CD4-positive, alpha-beta memory T cell (primary cell): ENCODE measurements at places on chromosomes 2 and 18.

- DNase-seq = no peak
These were observed 134.9 kb downstream of the LTBP1 start for GRCh38 chr2:33081691-33082090.

DNA sequence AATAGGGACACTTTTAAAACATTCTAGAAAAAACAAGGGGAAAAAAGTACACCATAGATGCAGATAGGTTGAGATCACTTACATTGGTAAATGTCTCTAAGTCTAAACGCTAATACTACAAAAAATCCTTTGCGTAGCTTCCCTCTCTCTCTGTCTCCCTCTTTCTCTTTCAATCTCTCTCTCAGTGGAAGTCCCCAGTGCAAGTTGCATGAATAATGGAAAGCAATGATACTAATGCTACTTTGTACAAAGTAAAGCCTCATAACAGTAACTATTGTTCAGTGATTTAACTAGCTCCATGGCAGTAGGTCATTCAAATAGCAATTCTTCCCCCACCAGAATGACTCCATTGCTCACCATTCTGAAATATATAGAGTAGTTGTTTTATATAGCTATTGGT lies 12.8 kb downstream of the MEIS1 start:
- no peak for DNase-seq

DNA sequence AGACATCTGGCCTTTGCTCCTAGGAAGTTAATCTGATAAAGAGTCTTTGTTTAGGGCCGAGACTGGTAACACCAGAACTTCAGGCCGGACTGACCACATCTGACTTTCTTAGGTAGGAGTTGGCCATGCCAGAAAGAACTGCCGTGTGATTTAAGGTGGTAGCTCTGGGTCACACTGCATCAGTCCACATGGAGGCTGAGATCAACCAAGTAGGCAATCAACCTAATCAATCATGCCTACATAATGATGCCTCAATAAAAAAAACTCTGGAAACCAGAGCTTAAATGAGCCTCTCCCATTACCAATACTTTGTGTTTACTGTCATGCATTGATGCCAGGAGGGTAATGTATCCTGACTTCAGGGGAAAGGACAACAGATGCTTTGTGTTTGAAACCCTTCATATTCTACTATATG lies 44.1 kb upstream of the ORC2 start:
- no peak for DNase-seq

- no peak for DNase-seq
These were observed 90.7 kb upstream of the ITGA6 start for GRCh38 chr2:172336681-172337080.

DNA sequence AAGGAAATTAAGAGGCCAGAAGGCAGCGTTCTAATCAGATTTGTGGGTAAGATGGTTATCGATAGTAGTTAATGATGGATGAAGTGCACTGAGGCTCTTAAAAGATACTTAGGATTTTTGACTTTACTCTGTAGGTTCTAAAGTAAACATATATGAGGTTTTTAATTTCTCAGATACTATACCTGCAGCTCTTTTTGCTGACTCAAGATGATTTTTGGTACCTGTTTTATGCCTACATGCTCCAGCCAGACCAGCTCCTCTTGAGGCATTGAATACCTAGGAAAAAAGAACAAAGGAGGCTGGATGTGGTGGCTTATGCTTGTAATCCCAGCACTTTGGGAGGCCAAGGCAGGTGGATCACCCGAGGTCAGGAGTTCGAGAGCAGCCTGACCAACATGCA lies 241.7 kb upstream of the FOSL2 start:
- DNase-seq = no peak

DNA sequence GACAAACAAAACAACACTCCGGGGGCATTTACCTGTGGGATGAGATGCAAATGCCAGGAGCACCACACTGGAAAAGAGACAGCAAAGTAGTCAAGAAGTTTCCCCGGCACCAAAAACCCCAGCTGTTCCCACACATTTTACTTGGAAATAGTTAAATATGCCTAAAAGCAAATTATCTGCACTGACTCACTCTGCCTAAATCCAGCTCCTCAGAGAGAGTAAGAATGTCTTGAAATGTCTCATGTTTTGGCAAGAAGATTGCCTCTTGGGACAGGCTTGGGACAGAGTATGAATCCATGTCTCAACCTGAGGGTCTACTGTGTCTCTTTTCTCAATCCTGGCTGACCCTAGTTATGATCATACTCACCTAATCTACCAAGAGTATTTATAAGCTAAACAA lies 87.5 kb upstream of the RIOK3 start:
- DNase-seq = no peak

- DNase-seq = no peak
These were observed 10.1 kb downstream of the IWS1 start for GRCh38 chr2:127516041-127516762.

DNA sequence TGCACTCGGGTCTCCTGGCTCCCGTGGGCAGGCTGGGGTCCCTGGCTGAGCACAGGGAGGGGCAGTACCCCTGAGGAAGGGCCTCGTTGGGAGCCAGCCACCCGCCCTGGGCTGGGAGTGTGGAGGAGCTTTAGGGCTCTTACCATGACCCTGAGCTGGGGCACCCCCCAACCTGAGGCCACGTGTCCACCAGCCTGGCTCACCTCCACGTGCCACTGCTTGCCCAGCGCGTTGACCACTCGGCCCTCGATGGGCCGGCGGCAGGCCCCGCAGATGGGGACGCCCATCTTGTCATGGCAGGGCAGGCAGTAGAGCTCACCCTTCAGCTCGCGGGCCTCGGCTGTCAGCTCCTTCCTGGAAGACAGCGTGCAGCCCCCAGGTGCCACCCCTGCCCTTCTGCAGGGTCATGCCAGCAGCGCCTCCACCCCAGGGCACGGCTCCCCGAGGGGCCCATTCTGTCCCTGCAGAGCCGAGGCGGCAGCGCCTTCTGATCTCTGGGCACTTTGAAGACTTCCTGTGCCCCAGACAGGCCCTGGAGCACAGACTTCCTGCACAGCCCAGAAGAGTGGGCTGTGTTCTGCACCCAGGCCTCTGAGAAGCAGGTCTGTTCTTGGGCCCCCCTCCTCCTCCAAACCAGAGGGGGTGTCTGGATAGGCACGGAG lies 4.0 kb upstream of the GPR17 start:
- peak; percentile 55 for DNase-seq

- no peak for DNase-seq
These were observed 176.3 kb downstream of the PIK3C3 start for GRCh38 chr18:42131066-42131929.

GRCh38 chr18:79245517-79246001 lies 150.2 kb upstream of the NFATC1 start:
- DNase-seq = peak; percentile 88

DNA sequence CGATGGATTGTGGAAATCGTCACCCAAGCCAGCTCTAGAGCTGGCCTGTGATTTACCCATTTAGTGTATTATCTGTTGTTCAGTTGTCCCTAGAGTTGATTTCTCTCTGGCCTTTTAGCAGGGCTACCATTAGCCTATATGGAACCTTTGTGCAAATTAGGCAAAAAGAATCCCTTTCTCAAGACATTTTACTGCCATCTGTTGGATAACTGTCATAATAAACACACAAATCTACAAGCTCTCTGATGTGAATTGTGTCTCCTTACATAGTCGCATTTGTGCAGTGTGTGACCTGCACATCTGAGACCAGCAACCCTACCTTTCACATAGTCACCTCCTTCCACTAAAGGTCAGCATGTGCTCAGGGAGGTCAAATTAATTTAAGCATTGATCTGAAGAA lies 34.0 kb downstream of the LOXHD1 start:
- DNase-seq = no peak

- DNase-seq = no peak
These were observed 189.5 kb downstream of the DOK6 start for GRCh38 chr18:69590150-69590549.

DNA sequence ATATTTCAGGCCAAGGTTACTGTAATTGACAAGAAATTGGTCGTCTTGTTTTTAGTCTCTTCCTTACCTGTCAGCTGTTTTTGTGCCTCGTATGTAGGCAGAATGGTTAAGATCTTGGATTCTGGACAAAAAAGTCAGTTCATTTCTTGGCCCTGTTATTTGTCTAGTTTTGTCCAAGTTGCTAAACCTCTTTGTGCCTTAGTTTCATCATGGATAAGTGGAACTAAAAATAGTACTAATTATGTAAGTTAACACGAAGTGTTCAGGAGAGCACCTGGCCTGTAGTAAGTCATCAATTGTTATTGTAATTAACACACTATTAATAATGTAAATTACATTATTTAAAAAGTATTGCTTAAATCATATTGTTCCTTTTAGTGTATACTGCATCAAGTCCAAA lies 148.0 kb downstream of the PARD3B start:
- no peak for DNase-seq

DNA sequence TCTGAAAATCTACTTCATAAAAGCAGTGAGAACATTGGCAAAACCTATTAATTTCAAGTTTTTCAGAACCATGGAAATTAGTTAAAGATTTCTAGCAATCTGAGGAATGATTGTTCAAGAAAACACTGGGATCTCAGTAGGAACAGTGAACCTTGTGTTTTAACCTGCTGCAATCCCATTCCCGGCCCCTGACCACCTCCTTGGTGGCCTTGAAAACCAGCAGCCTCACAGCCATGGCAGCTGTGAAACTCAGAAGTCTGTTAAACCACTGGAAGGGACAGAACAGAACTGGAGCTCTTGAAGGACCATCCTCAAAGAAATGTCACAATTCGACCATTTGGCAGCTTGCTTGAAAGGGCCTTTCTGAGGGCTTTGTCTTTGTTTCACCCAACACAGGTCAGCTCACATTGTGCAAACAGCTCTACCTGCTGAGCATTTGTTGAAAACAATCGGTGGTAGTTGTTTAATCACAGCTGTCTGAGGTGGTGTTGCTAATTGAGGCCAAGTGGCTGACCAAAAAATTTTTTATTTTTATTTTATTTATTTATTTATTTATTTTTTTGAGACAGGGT lies 25.8 kb downstream of the NEDD4L start:
- no peak for DNase-seq

- no peak for DNase-seq
These were observed 122.0 kb upstream of the SLC35G4 start for GRCh38 chr18:11487390-11487789.

DNA sequence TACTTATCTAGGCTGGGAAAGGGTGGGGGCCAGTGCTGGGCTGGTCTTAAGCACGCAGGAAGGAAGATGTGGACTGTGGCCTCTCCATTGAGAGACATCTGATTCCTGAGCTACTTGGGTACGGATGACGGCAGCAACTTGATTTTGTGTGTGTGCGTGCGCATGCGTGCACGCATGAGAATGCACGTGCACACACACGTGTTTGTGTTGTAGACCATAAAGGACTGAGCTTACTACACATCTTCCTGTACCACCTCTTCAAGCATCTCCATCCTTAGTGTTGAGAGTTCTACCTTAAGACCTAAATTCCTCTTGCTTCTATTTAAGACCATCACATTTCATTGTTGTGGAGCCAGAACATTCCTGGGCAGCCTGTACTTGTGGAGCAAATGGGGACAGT lies 9.5 kb downstream of the WNT6 start:
- no peak for DNase-seq

GRCh38 chr2:101720732-101721131 lies 23.2 kb downstream of the MAP4K4 start:
- no peak for DNase-seq

DNA sequence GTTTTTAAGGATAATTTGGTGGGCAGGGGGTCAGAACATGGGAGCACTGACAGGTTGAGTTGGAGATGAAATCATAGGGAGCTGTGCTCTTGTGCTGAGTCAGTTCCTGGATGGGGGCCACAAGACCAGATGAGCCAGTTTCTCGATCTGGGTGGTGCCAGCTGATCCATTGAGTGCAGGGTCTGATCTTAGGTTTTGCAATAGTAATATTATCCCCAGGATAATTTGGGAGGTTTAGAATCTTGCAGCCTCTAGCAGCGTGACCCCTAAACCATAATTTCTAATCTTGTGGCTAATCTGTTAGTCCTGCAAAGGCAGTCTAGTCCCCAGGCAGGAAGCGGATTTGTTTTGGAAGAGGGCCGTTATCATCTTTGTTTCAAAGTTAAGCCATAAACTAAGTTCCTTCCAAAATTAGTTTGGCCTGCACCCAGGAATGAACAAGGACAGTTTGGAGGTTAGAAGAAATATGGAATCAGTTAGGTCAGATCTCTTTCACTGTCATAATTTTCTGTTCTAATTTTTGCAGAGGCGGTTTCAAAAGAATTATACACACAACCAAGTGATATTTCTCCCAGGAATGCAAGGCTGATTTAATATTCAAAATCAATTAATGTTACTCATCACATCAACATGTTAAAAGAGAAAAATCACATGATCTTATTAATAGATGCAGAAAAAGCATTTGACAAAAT lies 23.0 kb downstream of the DBI start:
- DNase-seq = no peak

DNA sequence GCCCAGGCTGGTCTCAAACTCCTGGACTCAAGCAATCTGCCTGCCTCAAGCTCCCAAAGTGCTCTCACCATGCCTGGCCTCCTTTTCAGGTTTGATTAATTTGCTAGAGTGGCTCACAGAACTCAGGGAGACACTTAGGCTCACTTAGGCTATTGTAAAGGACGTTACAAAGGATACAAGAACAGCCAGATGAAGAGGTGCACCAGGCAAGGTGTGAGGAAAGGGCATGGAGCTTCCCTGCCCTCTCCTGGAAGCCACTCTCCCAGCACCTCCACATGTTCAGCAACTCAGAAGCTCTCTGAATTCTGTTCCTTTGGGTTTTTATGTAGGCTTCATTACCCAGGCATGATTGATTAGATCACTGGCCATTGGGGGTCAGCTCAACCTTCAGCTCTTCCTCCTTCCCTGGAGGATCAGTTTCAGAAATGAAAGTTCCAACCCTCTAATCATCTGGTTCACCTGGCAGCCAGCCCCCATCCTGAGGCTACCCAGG lies 78.7 kb upstream of the RGPD5 start:
- no peak for DNase-seq

GRCh38 chr2:192146069-192147015 lies 48.4 kb downstream of the TMEFF2 start:
- no peak for DNase-seq

DNA sequence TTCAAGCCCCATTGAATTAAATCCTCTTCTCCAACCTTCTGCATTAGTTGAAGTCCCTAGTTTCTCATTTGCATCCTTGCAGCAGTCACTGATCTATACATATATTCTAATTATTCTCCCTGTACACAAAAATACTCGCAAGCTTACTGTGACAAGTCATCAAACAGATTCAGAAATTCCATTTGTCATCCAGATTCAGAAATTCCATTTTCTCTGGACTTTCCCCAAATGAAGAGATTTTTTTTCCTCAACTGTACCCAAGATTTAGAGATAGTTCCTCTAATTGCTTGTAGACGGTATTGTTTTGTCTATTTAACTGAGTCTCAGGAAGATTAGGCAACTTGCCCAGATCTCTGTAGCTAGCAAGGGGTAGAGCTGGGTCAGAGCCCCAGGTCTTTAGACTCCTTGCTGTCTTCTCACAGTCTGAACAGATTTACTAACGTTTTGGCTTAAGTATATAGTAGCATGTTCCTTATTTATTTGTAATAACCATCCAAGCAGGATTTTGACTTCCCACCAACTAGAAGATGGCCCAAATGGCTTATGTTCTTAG lies 34.2 kb downstream of the RAB12 start:
- no peak for DNase-seq

DNA sequence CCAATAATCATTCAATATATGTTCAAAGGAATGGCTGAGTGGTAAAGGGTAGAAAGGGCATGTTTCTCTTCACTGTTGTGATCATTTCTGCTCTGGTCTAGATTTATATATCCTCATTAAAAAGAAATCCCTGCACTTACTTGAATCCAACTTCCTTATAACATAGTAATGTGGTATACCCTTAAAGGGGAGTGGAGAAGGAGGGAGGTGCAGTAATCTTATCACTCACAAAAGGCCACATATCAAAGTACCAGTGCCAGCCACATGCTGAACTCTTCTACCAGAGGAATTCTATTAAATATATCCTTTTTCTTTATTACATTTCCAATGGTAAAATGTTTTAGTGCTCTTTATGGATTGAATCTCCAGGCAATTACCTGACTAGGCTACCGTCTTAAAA lies 3.3 kb downstream of the KATNAL2 start:
- no peak for DNase-seq
